ENCODE measurements at places on chromosomes 7 and 10.

DNA sequence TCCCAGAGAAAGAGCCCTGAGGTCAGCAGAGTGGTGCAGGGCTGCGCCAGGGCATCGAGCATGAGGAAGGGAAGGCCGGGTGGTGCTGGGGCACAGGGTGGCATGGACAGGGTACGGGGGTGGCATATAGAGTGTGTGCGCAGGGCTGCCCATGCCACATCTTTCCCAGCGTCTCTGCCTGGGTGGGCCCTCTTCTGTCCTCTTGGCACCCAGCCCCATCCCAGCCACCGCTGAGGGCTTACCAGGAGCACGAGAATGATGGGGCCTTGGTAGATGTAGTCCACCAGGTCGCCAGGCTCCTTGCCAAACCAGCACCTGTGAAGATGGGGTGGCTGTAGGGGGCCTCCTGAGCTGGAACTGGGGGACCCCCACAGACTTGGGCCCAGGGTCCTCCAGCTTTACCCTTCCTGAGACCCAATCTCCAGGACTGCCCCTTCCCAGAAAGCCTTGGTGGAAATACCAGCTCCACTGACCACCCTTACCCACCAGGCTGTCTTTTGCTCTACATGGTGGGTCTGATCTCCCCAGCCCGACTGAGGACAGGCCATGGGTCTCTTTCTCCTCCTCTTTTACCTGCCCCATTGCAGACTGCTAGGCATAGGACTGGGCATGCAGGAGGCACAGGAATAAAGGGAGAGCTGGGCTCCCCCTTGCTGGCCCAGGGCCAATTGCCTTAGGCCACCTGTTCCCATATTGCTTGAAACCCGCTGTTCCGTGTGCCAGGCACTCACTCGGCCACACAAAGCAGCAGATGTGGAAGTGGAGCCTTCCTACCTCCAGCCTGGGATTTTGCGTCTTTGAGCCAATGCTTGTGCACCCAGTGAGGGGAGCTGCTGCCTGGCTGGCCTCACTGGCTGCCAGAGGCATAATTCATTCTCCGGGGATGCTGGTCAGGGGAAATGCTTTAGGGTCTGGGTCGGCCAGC lies 21.7 kb downstream of the CRHR2 start:
- no peak for DNase-seq

- no peak for DNase-seq
Measured at GRCh38 chr7:116966601-116967000, 13.3 kb downstream of the ST7 start.

DNA sequence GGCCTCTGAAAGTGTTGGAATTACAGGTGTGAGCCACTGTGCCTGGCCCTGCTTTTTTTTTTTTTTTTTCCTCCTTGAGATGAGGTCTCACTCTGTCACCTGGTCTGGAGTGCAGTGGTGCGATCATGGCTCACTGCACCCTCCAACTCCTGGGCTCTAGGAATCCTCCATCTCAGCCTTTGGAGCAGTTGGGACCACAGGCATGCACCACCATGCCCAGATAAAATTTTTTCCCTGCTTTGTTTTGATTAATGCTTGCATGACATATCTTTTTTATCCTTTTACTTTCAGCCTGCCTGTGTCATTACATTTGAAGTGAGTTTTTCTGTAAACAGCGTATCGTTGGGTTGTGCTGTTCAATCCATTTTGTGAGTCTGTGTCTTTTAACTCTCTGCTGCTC lies 97.0 kb downstream of the ANKRD61 start:
- DNase-seq, result no peak

- no peak for DNase-seq
Measured at GRCh38 chr7:43834463-43835251, 34.7 kb downstream of the MRPS24 start.

- no peak for DNase-seq
Measured at GRCh38 chr10:69418052-69418752, 1.5 kb upstream of the TACR2 start.
